Hematopoietic multipotent progenitor cell (in vitro differentiated cells): ENCODE measurements at places on chromosomes 6 and 20. TPM values are rescaled to one million over a fixed set of nuclear protein-coding genes. Genes with fewer than 3 reads are reported as not detected.

Gene CNBD2
- 8.3 TPM for total RNA-seq

Gene PAK5
- total RNA-seq: not detected

Gene ADGB
- under 0.01 TPM for total RNA-seq

Gene RAB32
- total RNA-seq: 33.1 TPM

Gene WFDC6
- total RNA-seq: not detected

Gene EPB41L1
- total RNA-seq: 1.3 TPM

Gene HLA-DRA
- total RNA-seq: 969 TPM

Gene PPIL1
- 17.8 TPM for total RNA-seq

- peak; percentile 64 for DNase-seq
Measured at GRCh38 chr6:154157082-154157481, 118.0 kb downstream of the OPRM1 start.

DNA sequence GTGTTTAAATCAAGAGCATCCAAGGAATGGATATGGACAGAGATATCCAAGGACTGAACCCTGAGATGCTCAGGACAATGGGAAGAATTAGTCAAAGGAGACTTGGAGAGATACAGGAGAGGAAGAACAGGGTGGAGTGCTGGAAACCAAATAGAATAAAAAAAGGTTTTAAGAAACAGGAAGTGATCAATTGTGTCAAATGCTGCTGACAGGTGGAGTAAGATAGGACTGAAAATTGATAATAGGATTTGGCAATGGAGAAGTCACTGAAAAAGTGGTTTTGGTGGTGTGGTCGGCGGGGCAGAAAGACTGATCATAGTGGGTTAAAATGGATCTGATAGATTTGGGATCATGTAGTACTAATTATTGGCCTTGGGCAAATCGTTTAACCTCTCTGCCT is 37.9 kb upstream of the PNRC1 start:
- DNase-seq: no peak

- no peak for DNase-seq
Measured at GRCh38 chr6:117303323-117303722, 38.0 kb downstream of the VGLL2 start.

- DNase-seq: no peak
Measured at GRCh38 chr6:151661928-151662327, 145.6 kb upstream of the ESR1 start.

- peak; percentile 66 for DNase-seq
Measured at GRCh38 chr6:29005183-29005885, at the start of gene ZNF311. Gene ZNF311, minus strand, starts transcription at chr6:29005315. Its CDS starts 1,361 bp downstream, at chr6:29003954.

GRCh38 chr6:167504385-167504961 is 179.6 kb downstream of the TTLL2 start:
- no peak for DNase-seq

DNA sequence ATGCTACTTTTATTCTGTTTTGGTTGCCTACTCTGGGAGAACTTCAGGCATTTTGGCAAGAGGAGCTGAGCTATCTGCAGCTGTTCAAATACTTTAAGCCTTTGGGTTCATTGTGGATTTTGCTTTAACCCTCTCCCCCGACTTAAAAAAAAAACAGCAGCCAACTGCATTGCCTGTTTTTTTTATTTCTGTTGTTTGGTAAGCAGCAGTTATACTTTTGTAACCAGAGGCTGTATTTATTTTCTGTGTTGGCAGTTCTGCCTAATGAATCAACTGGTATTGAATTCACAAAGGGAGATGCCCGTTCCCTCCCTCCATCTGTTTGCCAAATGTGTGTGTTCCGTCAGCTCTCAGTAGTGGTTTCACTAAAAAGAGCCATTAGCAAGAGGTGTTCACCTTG is 484.0 kb downstream of the UTRN start:
- no peak for DNase-seq

- peak; percentile 1 for DNase-seq
Measured at GRCh38 chr20:12289465-12289864, 371.8 kb downstream of the BTBD3 start.

DNA sequence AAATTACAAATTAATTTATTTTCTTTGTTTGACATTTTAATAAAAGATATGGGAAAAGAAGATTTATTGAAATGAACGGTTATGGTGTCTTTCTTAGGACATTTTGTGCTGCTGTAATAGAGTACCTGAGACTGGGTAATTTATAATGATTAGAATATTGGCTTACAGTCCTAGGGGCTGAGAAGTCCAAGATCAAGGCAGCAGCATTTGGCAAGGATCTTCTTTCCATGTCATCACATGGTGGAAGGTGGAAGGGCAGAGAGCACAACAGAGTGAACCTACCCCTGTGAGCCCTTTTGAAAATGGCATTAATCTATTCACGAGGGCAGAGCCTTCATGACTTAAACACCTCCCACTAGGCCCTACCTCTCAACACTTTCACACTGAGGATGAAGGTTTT is 75.7 kb upstream of the LTV1 start:
- no peak for DNase-seq

- DNase-seq: no peak
Measured at GRCh38 chr6:81003156-81003555, 749.3 kb downstream of the TENT5A start.

- no peak for DNase-seq
Measured at GRCh38 chr6:158900663-158901312, 81.6 kb upstream of the EZR start.

DNA sequence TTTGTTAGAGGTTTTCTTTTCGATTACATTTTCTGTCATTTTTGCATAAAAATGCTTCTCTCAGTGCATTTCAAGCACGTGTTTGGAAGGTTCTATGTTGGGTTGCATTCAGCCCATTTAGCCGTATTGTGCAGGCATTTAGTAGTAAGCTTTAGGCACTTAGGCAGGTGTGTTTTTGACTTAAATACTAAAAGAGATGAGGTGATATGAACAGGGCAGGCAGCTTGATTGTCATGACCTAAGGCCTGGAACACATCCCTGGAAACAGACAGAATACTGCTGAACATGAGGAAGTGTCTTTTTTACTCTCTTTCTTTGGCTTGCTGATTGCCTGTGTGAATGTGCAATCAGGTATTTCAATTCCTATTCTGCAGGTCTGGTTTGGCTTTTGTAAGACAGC is 610.5 kb upstream of the MAN1A1 start:
- no peak for DNase-seq

GRCh38 chr20:25065625-25066338 is 7.8 kb upstream of the ACSS1 start:
- DNase-seq: peak; percentile 79

- DNase-seq: no peak
Measured at GRCh38 chr6:149217466-149217888, 100.0 kb upstream of the TAB2 start.

DNA sequence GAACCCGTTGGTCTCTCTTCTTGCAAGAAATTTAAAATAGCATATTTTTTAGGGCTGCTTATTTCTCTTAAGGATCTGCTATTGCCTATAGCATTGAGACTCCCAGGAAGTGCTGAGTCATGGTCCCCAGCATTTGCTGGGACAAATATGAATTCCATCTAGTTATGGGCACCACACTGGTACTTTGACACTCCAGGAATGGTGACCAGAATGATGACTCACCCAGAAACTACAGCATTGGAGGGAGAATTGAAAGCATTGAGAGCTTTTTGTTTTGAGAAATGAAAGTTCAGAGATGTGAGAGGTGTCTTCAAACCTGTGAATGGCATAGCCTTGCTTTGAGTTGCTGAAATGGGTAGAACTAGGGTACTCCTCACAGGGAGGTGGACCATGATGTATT is 699.7 kb downstream of the DHX35 start:
- no peak for DNase-seq

- DNase-seq: no peak
Measured at GRCh38 chr20:31716818-31717477, 5.7 kb downstream of the BCL2L1 start.

- DNase-seq: no peak
Measured at GRCh38 chr6:10101551-10102252, 313.2 kb downstream of the TFAP2A start.

DNA sequence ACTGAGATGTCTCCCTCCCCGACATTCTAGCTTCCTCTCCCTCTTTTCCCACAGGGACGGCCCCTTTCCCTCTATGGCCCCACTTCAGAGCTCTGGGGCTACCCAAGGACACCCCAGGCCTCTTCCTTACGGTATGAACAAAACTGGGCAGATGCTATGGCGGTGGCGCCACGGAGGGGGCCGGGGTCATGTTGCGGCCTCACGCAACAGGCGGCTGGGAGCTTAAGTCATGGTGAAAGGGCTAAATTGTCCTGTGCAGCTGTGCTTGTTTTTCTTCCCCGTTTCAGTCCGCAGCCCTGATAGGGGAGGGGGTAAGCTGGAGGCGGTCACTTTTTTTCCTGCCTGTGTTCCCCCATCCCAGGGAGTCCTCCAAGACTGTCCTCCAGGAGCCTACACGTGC is 17.6 kb upstream of the KIAA1755 start:
- no peak for DNase-seq

GRCh38 chr6:113246186-113246585 is 611.0 kb upstream of the MARCKS start:
- no peak for DNase-seq

DNA sequence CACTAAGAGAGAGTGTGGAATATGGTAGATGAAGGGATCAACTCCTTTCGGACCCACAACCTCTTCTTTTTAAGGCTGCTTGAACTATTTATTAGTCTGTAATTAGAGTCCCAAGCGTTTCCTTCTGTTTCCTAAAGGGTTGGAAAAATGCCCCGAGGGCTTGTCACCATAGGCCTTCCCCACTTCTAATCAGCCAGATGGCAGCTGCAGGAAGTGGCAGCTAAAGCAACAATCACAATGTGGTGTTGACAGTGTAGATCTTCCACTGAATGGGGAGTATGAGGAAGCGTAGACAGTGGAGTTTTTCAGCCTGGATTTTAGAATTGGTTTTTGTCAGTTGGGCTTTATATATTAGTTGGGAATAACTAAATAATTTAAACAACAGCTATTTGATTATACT is 40.6 kb downstream of the SLC35D3 start:
- peak; percentile 56 for DNase-seq

- no peak for DNase-seq
Measured at GRCh38 chr6:97053643-97054411, 129.3 kb downstream of the KLHL32 start.

- DNase-seq: no peak
Measured at GRCh38 chr20:18066421-18067333, 9.0 kb upstream of the OVOL2 start.

DNA sequence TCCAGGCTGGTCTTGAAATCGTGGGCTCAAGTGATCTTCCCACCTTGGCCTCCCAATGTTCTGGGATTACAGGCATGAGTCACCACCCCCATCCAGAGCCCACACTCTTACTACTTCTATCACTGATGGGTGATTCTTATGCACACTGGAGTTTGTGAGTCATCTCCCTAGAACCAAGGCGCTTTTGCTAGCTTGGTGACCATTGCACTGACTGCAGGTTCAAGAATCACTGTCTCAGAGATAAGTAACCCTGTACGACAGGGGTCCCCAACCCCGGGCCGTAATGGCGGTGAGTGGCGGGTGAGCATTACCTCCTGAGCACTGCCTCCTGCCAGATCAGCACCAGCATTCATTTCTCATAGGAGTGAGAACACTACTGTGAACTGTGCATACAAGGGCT is 118.8 kb downstream of the MAP3K7 start:
- no peak for DNase-seq

GRCh38 chr20:35117196-35117595 is 24.6 kb upstream of the TRPC4AP start:
- no peak for DNase-seq

DNA sequence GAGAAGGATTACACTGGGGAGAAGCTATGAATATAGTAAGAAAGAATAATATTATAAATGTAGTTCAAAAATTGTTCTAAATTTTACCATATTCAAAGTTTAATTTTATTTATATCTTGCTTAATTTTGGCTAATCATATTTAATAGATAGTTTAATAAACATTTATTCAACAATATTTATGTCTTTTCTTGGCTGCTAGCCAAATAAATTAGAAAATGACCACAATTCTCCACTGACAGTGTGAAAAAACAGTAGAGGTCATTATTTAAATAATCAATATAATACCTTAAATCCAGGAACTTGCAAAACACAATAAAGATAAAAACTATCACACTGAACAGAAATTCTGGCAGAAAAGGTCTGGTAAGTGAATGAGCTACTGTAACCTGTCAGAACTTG is 145.9 kb downstream of the IPCEF1 start:
- no peak for DNase-seq

- no peak for DNase-seq
Measured at GRCh38 chr6:46039646-46040045, 24.0 kb upstream of the CLIC5 start.

- no peak for DNase-seq
Measured at GRCh38 chr6:11213422-11214021, 18.9 kb downstream of the NEDD9 start.

GRCh38 chr6:78489874-78490273 is 377.5 kb upstream of the IRAK1BP1 start:
- DNase-seq: no peak

DNA sequence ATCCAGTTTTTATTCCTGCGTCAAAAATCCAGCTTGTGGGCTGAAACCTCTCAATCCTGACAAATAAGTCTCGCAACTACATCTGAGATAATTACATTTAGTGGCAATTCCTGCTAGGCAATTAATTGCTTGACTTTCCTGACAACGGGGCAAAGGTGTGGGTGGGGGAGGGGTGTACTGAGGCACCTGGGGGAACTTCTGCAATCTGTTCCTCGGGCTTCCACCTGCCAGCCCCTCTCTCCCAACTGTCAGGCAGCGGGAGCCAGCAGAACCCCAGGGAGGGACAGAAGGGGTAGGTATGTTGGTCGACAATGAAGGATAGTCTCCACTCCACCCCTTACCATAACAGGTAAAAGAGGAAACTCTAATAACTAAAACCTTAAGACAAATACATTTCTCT is 6.8 kb downstream of the C6orf52 start:
- no peak for DNase-seq

- DNase-seq: no peak
Measured at GRCh38 chr6:6751619-6752023, 163.1 kb downstream of the LY86 start.

DNA sequence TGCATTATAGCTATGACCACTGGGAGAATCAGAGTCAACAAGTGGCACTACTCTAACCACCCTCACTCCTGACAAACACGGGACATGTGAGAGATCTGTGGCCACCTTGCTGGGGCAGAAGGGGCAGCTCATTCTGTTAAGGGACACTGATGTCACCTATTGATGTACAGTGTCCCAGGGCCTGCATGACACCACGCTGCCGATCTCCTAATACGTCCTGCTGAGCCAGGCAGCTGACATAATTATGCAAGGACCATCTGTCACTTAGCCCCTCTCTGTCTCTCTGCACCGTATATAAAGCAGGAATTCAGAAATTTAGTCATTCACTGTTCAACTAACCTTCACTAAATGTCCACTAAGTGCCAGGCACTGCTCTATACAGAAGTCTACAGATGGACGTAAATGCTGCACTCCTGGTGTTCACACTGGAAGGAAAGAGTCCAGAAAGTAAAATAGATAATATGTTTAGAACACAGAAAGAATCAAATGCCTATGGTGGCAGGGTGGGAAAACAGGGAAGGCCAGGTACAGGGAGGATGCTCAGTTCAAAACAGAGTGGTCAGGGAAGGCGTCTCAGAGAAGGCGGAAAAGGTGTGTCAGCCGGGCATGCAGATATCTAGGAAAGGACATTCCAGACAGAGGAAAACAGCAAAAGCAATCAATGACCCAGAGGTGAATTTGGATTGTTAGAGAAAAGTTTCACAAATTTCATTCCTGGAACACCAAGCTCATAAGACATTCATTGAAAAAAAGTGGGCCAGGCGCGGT is 173.8 kb downstream of the ZNF217 start:
- no peak for DNase-seq

GRCh38 chr6:167731731-167732422 is 94.8 kb upstream of the AFDN start:
- no peak for DNase-seq

- no peak for DNase-seq
Measured at GRCh38 chr20:10596710-10597121, 77.1 kb downstream of the JAG1 start.
